ENCODE measurements at places on chromosomes 1 and 21.

GRCh38 chr1:112335351-112335750 is 60.7 kb upstream of the CTTNBP2NL start:
- no peak for DNase-seq

DNA sequence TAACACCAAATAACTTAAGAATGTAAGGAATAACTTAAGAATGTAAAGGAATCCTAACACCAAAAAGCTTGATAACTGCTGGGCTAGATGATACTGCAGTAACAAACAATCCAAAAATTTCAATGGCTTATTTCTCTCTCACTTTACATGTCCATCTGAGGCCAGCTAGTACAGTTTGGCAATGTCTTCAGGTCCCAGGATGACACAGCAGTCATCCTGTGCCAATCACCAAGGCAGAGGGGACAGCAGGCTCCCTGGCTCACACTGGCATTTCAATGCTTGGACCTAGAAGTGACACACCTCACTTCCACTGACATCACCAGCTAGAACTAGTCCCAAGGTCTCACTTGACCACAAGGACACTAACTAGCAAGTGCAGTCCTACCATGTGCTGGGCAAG is 15.3 kb downstream of the DNAJC11 start:
- DNase-seq: no peak

DNA sequence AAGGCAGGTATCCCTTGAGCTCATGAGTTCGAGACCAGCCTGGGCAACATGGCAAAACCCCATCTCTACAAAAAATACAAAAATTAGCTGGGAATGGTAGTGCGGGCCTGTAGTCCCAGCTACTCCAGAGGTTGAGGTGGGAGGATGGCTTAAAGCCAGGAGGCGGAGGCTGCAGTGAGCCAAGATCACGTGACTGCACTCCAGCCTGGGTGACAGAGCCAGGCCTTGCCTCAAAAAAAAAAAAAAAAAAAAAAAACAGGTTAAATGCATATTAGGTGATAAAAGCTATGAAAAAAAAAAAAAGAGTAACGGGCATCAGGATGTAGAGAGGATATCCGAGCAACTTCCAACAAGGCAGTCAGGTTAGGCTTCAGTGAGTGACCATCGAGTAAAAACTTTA is 2.8 kb upstream of the SRRM1 start:
- no peak for DNase-seq

DNA sequence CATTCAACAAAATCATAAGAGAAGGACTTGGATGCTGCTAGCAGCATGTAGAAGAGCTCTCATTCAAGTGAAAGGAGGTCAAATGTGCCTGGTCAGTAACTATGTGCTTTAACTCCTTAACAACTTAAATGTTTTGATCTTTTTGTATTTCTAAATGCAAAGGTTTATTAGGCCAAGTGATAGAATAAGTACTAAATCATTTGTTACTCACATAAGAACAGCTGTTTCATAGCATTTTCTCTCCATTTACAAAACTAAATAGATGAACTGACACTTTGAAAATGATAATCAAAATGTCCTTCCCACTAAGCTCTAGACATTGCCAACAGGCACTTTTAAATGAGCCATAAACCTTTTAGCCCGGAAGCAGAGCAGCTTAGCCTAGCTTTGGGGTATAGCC is 254.3 kb upstream of the PRMT6 start:
- no peak for DNase-seq

DNA sequence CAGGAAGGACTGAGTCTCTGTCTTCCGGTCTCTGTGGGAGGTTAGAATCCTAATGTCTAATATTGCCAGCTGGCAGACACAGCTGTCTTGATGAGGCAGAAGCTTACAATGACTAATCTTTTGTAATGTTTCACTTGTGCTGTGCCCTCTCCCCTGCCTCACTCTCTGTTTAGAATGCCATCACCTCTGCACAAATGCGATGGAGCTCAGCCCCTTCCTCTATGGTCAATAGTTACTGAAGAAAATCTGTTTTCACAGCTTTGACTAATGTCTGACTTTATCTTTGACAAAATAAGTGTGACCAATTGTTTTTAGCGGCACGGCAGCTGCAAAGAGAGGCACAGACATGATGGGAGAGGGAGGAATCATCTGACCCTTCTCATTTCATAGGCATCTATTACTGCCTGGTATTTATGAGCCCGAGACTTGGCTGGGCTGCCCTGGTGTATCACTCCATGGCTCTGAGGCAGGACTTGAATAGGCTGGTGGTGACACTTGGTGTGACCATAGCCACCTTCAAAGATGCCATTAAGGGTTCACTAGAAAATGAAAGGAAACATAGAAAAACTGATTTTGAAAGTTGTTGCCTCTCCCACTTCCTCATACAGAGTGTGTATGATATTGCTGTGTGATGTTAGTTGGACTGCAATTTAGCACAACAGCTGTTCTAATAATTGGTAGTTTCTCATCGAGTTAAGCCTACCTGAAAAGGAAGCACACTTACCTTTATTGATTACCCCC is 163.2 kb upstream of the NBPF11 start:
- DNase-seq: no peak

GRCh38 chr1:85225624-85226380 is 25.0 kb upstream of the SYDE2 start:
- DNase-seq: no peak

DNA sequence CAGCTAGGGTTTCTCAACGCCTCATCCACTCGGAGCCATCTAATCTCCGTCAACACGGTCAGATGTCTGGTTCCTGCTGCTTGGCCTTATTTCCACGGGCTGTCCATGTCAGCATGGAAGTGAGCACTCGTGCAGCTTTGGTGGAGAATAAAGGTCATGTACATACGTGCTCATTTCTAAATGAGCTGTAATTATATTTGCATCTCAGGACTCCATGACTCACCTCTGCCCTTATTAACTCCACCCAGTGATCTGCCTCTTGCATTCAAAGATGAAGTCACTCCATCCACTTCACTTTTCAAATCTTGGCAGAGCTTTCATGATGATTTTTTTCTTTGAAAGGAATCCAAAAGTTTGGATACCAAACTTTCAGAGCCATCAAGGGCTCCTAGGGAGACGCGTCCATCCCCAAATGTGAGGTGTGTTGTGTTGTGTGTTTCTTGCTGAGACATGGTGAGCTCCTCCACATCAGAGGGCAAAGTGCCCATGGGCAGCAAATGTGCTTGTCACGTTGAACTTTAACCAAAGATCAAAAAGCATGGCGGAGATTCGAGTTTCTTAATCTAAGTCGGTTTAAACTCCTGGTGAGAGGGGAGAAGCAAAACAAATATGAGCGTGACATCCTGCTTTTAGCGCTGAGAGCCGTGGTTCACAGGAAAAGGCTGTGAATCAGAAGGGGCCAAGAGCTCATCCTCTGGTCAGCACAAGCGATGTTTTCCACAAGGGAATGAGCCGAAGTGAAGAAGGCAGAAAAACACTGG is 68.6 kb upstream of the ERRFI1 start:
- DNase-seq: no peak

DNA sequence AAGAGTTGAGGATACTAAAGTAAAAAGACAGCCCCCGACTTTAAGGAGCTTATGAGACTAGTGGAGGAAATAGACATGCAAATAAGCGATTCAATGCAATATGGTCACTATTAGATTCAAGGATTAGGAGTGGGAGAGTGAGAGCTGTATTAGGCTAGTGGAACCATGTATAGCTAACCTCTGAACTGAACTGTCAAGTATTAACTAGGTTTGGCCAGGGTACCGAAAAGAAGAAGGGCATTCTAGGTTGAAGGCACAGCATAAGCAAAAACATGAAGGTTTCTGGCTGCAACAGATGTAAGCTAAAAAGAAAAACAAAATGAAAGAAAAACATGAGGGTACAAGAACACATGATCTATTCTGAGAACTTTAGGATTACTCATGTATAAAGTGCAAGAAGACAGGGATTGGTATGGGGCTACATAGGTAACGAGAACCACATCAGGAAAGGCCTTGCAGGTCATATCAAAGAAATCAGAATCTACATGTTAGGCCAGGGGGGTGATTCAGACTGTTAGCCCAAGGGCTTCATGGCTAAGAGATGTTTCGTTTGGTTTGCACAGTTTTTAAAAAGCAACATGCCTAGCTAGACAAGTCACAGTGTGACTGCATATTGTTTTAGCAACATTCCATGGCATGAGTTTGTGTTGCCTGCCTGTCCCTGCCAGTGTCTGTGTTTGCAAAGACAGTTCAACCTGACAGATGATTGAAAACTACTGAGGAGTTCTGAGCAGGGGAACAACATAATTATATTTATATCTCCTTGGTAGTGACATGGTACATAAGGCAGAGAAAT is 54.4 kb upstream of the HAO2 start:
- DNase-seq: no peak

GRCh38 chr1:76595024-76595423 is 272.3 kb upstream of the ST6GALNAC5 start:
- no peak for DNase-seq

DNA sequence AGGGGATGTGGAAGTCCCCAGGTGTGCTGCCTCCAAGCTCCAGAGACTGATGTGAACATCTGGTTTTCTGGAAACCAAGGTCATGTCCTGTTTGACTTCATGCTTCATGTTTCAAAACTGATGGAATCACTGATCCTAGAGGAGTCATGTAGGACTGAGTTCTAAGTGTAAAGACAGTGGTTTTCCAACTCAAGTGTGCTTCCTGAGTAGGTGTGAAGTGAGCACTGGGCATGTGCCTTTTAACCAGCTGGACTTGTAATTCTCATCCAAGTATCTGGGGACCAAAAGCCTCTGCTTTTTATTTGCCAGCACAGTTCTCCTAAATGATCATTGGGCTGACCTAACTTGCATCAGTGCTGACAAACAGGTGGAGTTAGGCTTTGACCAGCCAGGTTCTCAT is 36.9 kb downstream of the ABCA4 start:
- DNase-seq: no peak

DNA sequence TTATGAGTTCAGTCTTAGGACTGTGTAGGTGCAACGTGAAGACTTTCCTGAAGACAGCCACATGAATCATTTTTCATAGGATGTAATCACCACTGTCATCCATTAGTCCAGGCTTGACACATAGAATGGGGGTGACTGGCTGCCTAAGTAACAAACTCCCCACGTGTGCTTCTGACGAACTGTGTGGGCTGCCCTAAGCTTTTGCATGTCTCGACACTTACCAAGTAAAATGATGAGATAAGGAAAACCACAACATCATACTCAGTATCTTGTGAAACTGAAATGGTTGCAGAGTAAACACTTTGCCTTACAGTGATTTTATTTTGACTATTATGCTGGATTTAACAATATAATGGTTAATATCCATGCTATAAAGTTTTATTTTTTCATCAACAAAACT is 19.5 kb downstream of the ERG start:
- peak; percentile 64 for DNase-seq

- DNase-seq: no peak
Observed at GRCh38 chr1:204744107-204744779, 58.7 kb upstream of the LRRN2 start.

DNA sequence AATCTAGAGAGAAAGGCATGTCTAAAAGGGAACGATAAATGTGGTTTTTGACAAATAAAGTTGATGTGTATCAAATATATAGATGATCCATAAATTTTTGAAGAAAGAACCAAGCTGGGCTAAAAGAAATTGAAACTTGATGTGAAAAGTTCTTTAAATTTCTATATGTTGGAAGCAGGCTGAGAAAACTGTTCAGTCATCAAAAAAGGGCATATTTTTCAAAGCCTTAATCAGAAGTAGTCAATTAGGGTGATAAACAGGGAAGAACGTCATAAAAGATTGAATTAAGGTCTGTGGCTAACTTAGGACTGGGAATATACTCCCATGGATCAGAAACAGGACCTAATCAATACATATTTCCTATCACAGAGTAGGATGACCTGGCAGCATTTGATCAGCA is 211.4 kb upstream of the ZRANB2 start:
- DNase-seq: no peak

DNA sequence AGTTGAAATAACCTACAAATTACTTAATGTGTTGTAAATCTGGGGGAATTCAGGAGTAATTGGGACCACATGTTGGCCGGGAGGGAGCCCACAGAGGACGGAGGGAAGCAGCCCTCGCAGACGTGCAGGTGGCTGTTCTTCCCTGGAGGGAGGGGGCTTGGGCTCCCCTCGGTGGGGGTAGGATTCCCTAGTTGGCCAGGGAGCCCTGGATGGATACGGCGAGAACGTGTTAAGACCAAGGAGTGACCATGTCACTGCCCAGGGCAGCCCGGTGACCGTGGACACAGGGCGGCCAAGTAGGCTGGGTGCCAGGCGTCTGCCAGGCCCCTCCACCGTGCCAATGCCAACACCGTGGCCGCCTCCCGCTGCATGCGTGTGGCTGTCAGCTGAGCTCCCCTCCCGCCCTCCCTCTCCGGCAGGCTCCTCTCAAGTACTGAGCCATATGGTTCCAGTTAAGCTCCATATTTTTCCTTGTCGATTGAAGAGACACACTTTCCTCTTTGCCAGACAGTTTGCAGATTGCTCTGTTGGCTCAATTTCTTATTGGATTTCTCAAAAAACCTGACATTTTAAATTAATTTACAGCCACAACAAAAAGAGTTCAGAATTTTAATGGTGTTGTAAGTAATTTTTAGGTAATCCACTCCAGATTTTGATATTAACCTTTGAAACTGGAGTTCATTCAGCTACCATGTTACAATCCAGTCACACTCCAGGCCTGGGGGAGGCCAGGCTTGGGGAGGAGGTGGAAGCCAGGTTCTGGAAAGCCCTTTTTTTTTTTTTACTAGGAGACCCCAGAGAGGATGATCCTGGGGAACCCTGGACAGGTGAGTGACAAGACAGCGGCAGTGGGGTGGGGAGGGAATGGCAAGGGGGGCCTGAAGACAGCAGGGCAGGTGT is 71.2 kb downstream of the CASZ1 start:
- no peak for DNase-seq

DNA sequence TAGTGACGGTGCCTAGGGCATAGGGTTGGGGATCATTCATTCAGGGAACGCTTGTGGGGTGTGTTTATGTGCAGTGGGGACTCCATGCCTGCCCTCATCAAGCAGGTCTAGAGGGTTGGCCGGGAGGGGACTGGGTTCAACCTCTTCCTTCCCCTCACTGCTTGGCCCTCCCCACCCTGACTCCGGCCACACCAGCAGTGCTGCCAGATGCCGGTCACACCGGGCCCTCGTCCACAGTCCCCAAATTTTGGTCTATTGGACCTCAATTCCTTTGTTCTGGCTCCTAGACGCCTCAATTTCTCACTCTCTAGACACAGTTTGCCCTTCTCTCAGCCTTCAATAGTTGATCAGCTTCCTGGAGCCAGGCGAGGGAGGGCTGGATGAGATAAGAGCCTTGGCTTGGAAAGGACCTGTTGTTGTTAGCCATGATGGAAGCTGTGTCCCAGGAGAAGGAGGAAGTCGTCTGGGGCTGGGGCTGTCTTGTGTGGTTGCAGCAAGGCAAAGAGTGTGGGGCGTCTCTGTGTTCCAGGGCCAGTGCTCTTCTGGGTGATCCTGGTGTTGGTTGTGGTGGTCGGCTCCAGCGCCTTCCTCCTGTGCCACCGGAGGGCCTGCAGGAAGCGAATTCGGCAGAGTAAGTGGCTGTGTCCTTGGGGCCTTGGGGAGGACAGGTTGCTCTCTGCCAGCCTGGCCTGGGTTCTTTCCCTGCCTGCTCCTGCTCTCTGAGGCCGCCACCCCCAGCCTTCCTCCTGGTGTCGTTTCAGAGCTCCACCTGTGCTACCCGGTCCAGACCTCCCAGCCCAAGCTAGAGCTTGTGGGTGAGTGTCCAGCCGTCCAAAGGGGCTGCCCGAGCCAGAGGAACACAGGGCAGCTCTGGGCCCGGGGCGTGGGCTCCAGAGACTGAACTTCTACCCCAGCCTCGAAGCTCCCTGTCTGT is 41.1 kb upstream of the TNFRSF1B start:
- peak; percentile 40 for DNase-seq

GRCh38 chr1:52296345-52296744 is 69.7 kb downstream of the CC2D1B start:
- DNase-seq: peak; percentile 88

GRCh38 chr1:22611530-22611947 is 24.9 kb upstream of the C1QA start:
- DNase-seq: peak; percentile 68

GRCh38 chr1:182394055-182394775 is 2.6 kb upstream of the GLUL start:
- peak; percentile 77 for DNase-seq

Measured in KBM-7 (cell line).